ENCODE measurements at places on chromosomes 6 and 20.

DNA sequence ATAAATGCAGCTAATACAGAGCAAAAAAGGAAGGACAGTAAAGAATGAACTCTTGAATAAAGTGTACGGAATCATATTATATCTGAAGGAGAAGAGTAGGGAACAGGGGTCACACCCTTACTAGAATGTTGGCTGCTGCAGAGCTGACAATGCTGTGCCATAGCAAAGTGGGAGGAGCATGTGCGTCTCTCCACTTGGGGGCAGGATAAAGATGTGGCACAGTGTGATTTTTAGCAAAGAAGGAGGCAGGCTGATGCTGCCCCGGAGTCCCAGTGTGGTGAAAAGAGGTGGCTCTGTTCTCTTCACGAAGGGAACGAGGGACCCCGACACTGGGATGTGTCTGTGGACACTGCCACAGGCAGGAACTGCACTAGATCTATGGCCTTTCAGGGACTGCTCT is 67.5 kb downstream of the INSM1 start:
- DNase-seq: no peak

- no peak for DNase-seq
Observed at GRCh38 chr6:104711371-104711770, 148.3 kb downstream of the HACE1 start.

GRCh38 chr20:38453941-38454340 is 18.7 kb upstream of the RALGAPB start:
- no peak for DNase-seq

- no peak for DNase-seq
Observed at GRCh38 chr6:73058736-73059135, 166.6 kb downstream of the KHDC1L start.

DNA sequence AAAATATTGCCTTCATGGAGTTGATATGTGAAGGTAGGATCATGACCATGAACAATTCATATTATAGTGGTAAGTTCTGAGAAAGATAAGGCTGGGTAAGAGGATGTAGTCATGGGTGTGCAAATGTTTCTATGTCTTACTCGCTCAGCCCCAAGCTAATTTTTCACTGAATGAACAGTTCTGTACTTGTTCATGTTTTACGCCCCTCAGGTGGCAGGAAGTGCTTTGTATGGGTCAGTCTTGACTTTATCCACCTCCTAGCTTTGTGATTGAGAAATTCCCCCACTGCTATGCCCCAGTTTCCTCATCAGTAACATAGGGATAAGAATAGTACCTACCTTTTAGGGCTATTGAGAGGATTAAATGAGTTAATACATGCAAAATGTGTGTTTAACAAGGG is 148.2 kb upstream of the KCNG1 start:
- DNase-seq: no peak

DNA sequence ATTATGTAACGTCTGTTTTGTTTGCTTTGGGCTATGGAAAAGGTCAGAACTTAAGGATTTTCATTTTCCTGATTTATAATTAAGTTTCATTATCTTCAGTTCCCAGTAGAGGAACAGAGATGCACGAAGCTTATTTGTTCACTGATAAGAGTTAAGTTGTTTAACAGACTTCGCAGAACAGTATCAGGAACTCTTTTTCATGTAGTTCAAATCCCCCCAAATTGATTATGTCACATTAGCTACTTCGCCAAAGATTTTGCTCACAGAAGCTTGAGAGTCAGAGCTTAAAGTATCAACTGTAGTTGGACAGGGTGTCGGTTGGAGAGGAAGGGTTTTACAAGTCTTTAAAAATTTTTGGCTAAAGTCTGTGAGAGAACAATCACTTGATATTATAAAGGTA is 43.4 kb downstream of the ZHX3 start:
- DNase-seq: no peak

DNA sequence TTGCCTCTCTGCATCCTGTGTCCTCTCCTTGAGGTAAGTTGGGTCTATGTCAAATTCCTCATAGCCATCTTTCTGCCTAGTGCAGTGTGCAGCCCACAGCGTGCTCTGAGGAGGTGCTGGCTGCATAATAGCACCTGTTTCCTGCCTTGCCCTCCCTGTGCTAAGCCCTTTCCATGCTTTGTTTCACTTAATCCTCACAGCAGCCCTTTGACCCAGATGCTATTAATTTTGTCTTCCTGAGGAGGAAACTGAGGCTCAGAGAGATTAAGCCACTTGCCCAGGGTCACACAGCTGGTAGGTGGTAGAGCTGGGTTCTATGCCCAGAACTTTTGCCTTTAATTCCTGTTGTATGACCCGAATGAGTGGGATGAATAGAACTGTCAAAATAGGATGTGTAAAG is 13.5 kb downstream of the FAM83D start:
- no peak for DNase-seq

DNA sequence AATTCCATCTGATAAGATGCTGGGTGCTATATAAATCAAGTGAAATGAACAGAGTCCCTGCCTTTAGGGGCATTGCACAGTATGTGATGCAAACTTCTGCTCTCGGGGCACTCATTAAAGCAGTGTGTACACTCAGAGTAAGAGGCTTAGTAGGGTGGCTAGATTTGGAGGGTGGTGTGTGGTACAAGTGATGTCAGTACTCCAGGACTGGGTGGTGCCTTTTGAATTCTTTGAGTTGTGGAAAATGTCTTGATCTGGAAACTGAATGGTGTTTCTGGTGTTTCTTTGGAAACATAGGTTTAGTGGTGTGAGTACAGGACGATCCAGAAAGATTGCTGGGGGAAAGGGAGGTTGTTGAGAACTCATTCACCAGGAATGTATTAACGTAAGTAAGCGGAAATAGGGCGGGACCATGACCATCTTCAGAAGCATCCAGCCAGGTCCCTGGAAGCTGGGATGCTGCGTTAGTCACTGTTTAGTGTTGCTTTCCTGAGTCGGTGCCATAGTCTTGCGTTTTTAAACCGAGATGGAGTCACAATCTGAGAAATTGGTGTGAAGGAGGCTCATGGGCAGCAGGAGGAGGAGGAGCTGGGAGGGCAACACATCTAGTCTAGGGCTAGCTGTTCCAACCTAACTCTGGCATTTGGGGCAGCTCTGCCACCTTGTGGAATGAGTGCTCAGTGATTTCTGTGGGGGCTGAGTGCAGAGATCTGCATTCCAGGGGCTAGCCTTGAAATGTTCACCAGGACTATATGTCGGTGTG is 70.3 kb downstream of the SCAND1 start:
- peak; percentile 34 for DNase-seq

GRCh38 chr20:25317351-25318075 is 69.6 kb downstream of the PYGB start:
- no peak for DNase-seq

DNA sequence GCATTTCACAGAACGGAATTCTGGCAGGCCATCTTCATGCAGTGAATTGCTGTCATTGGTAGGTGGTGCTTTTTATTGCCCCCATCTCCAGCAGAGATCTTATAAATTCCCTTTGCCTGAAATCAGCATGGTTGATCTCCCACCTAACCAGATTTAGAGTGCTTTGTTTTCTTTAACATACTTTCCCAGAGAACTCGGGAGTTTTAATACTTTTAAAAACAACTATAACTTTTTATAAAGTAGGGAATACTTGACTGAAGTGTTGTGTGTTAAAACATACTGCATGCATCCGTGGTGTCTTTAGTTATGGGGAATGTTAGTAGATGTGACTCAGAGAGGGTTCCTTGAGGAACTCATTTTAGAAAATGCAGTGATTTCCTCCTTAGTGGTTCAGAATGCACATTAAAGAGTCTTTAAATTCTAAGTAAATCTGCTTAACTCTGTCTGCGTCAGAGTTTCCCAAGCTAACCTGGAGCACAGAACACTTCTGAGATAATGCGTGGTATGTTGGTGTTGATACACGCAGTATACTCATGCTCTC is 54.9 kb downstream of the AKAP12 start:
- no peak for DNase-seq

- no peak for DNase-seq
Observed at GRCh38 chr6:31657406-31658157, 1.9 kb downstream of the APOM start.

DNA sequence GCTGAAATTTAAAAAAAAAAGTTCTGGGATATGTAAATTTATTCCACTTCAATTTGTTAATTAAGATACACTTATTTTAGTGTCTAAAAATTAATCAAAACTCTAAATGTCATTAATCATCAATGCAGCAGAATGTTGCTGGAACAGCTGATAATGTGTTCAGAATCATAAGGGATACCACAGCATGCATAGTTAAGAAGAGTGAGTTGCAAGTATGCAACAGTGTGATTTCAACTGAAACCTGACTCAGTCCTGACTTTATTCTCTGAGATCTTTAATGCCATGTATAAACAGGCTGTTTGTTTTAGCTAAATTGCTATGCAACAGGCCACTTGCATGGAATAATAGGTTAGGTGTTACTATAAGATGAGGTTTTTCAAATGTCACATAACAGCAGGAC is 1.4 kb downstream of the GRIK2 start:
- no peak for DNase-seq

GRCh38 chr6:106103728-106104109 is 17.6 kb downstream of the PRDM1 start:
- DNase-seq: no peak

DNA sequence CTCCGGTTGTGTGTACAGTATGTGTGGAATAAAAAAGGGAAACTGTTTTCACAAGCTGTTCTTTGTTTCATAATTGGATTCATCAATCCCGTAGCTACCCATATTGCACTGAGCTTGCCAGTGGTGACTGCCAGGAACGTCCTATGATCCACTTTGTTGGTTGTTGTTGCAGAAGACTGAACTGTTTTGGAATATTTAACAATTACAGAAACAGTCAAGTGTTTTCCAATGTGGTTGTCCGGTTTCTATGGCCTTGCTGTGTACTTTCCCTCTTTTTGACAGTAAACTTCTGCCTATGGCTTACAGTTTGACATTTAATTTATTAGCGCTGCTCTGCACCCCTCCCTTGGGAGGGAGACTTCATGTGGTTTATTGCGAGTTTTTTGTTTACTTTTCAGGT is 141.2 kb downstream of the DTNBP1 start:
- DNase-seq: no peak

DNA sequence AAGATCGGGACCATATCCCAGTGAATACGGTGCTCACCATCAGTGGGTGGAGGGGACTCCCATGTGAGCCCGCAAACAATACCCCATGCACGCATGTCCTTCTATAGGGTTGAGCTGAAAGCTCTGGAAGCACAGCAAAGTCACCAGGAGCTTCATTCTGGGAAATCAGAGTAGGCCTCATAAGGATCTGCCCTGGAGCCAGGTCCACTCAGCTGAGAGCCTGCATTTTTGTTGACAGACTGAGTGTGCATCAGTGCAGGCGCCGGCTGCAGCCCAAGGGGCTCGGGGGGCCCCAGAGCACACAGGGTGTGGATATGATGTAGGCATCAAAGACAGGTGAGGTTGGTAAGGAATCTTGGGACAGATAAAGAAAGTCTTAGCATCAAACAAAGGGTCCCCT is 79.8 kb upstream of the CD93 start:
- no peak for DNase-seq

DNA sequence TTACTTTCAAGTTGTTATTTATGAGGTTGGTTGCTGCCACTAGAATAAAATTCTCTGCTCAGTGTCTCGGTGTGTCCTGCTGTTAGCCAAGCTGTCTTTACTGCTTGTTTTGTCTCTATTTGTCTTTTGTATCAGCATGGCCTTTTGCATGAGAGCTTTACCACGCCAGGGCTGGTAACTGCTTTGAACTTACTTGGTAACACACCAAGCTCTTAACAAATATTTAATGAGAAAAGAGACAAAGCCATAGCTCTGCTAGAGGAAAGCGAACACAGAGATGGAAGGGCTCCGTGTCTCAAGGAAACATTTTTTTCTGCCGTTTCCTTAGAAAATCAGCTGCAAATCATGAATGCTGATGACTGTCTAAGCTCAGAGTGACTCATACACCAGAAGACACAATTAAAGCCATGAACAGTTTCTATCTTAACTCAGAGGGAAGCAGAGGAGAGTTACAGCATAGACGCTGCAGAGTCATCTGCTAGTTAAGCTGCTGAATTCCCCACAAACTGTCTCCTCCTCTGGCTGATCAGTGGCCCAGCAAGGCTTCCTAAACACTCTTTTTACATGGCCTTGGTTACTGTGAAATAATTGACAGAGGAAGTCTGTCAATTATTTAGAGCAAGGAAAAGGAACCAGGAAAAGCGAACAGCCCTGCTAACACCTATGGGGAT is 44.8 kb downstream of the AGPAT4 start:
- no peak for DNase-seq

DNA sequence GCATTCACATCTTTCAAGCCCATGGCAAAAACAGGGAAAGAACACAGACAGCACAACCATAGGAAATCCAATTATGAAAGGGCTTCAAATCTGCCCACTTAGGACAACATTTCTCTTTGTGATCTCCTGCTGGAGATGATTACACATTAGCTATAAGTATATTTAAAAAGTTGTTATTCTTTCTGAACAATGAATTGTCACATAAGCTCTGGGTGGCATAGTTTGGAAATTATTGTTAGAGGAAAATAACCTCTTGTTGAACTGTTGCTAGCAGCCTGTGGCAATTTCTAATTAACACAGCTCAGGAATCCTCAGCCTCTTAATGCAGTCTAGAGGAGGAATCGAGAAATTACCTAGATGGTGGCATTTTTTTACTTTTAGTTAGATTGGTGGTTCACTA is 54.9 kb downstream of the BCAS1 start:
- no peak for DNase-seq

DNA sequence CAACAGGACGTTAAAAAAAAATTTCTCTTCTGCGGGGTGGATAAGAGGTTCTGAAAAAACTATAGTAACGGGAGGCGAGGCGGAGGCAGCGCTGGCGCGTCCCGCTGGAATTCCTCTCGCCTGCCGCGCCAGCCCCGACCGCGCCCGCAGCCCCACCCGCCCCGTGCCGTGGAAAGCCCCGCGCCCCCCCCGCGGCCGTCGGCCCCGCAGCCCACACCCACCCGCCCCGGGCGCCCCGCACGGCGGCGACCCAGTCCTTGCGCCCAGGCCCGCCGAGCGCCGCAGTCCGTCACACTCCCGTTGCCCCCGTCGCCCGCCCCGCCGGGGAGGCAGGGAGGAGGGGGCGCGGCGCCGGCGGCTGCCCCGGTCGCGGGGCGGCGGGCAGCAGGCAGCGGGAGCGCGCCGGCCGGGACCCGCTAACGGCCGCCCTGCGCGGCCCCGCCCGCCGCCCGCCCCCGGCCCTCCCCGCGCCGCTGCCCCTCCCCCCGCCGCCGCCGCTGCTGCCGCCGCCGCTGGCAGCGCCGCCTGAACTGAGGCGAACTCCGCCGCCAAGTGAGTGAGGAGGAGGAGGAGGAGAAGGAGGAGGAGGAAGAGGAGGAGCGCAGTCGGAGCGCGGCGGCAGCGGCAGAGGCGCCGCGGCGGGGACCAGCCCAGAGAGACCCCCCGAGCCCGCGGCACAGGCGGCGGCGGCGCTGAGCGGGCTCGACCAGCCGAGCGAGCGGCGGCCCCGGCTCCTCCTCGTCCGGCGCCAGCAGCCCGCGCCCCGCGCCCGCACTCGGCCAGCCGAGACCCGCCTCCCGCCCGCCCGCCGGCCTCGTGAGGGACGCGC is at the start of gene QKI:
Gene QKI (plus strand): TSS at position 602 of the 829 bp plus-strand sequence. CDS start 476 bp downstream, outside the sequence.
- peak; percentile 68 for DNase-seq

- DNase-seq: no peak
Observed at GRCh38 chr6:138434925-138435324, 30.9 kb downstream of the HEBP2 start.

GRCh38 chr20:8510808-8511207 is 378.7 kb downstream of the PLCB1 start:
- no peak for DNase-seq

- no peak for DNase-seq
Observed at GRCh38 chr20:62133051-62133845, 9.9 kb downstream of the PSMA7 start.

- no peak for DNase-seq
Observed at GRCh38 chr6:136011475-136011874, 160.0 kb downstream of the PDE7B start.

- no peak for DNase-seq
Observed at GRCh38 chr20:62266851-62267250, 28.5 kb downstream of the OSBPL2 start.
